ENCODE measurements at places on chromosomes 16 and 17.

DNA sequence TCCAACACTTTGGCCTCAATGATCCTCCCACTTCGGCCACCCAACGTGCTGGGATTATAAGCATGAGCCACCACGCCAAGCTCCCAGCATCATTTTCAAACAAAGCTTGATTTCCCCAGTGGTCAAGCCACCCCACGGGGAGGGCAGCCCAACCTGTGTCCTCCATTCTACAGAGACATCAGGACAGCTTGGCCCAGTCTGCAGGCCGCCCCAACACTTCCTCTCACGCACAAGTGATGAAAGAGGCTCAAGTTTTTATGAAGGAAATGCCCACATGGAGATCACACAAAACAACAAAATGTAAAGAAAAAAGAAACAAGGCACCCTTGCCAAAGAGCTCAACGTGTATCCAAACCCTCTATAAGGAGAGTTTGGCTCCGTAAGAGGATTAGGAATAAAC is 112.4 kb downstream of the XYLT1 start:
- DNase-seq = no peak

GRCh38 chr17:74529243-74529642 is 2.0 kb downstream of the CD300LB start:
- no peak for DNase-seq

GRCh38 chr17:78147315-78147998 is 1.3 kb downstream of the C17orf99 start:
- DNase-seq = no peak

DNA sequence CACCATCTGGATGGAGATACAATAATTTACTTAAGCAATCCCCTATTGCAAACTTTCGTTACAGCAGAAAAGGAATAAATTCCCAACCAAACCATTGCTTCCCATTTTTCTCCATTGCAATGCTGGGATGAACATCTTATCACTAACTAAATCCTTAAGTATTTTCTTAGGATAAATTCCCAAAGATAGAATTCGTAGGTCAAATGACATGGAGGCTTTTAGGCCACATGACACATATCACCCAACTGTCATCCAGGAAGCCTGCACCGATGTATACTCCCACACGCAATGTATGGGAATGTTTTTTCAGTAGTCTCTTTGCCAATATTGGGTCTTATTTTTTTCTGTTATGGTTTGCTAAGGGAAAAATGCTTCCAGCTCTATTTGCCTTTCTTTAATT is 1.6 kb upstream of the TLCD2 start:
- no peak for DNase-seq

GRCh38 chr17:40582328-40582901 is 17.1 kb upstream of the CCR7 start:
- no peak for DNase-seq

GRCh38 chr17:18158022-18158600 is 25.5 kb upstream of the ALKBH5 start:
- DNase-seq = peak; percentile 88

GRCh38 chr17:72152387-72152929 is 31.6 kb downstream of the SOX9 start:
- DNase-seq = no peak

- no peak for DNase-seq
Measured at GRCh38 chr16:59514651-59515050, 780.5 kb upstream of the GOT2 start.

DNA sequence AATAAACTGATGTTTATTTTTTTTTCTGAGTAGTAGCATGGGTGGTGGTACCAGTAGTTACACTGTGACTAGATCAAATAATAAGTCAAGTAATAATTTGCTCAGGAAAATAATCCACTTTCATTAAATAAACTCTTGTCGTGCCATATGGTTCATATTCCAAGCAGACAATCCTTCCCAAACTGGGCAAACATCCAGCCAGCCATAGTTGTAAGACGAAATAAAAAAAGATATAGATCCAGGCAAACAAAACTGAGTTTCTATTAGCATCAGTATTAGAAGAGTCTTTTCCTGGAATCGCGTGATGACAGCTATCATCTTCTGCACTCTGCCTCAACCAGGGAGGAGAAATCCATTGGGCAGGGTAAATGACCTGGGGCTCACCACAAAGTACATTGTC is 508.4 kb upstream of the GOT2 start:
- no peak for DNase-seq

DNA sequence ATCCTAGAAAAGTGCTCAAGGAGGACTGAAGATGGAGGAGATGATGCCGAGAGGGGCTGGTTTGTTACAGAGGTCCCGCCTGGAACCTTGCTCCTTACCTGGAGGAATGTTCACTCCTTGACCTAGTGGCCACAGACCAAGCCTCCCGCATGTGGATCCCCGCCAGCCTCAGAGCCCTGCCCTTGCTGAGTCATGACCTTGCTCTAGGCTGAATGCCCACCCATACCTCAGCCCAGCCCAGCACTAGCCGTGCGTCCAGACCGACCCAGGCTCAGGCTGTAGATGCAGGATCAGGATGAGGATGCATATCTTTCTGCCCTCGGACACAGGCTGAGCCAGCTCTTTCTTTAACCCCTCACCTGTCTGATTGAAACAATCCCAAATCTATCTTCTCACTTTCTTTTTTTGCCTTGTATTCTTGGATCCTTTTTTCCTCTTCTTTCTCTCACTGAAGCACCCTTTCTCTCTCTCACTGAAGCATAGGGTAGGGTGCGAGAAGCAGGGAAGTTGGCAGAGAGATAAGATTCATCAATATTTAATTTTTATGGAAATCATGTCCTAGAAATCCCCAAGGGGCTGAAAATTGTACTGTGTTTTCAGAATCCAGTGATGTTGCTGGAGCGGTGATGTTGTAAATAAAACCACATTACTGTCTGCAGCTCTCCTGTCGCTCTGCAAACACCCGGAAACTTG is 34.9 kb downstream of the WSCD1 start:
- no peak for DNase-seq

GRCh38 chr16:25087761-25088160 is 23.8 kb upstream of the LCMT1 start:
- no peak for DNase-seq

GRCh38 chr17:57281887-57282286 is 25.6 kb downstream of the MSI2 start:
- DNase-seq = no peak

GRCh38 chr17:39699818-39700147 is at the start of gene ERBB2:
TSS of gene ERBB2 (plus strand) at chr17:39700064. CDS start at chr17:39700239, 175 bp downstream.
- DNase-seq = no peak

GRCh38 chr16:30457743-30458560 is 12.3 kb upstream of the SEPHS2 start:
- no peak for DNase-seq

DNA sequence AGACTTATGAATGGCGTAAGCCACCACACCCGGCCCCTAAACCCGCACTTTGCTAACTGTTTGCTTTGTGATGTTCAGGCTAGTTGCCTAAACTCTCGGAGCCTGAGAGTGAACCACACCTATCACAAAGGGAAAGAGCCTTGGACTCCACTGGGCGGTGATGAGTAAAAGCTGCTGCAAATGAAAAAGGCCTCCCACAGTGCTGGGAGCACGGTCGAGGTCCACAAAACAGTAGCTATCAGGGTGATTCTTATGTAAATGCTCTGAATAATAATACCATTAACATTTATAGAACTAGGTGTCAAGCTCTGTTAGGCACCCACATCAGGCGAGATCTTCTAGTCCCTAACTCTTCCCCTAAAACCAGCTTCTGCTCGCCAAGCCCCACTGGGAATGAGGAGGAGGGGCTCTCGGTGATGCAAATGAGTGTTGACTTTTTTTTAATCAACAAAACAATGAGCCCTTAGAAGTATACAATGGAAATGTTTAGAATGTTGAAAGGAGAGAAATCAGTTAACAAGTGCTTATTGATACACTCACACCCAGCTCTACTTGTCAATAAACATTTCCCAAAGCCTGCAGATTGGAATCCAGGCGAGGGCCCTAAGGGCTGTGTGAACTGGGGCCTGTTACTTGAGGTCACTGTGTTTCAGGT is 19.8 kb downstream of the FBRS start:
- no peak for DNase-seq

DNA sequence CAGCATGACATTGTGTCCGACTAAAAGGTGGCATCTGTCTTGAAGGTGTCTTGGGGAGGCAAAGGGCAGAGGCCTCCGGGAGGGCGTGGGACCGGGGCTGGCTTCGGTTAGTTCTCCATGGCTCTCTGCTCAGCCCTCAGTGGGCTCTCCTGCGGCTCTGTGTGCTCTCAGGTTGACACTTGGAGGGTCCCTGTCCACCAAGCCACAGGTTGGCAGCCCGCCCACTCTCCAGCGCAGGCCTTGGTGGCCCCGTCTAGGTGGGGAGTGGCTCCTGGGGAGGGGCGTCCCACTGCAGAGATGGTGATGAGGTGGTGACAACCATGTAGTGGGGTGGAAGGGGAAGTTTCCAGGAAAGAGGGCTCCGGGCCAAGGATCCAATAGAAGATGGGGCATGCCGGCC is 31.6 kb downstream of the ADGRG5 start:
- no peak for DNase-seq

DNA sequence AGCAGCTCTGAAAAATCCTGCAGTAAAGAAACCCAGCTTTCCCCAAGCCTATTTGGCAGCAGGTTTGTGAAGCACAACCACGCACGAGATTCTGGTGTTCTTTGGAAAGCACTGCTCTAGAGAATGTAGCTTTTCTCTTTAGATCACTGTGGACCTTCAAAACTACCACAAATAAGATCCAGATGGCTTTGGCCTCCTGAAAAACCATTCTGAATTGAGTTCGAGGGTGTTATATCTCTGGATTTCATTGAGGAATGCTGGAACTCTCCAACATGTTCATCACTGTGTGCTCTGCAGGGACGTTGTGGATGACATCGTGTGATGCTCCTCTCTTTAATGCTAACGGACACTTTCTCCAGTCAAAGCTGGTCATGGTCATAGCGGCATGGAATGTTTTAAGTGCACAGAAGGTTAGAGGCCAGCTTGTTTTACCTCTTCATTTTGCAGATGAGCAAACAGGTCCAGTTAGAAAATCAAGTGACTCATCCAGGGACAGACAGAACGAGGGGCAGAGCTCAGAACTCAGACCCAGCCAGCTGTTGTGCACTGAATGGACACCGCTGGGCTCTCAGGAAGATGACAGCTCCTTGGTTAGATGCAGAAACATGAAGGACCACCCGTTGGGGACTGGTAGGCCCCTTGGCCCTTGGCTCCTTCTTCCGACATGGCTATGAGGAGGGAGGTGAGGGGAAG is 37.2 kb downstream of the CCDC42 start:
- no peak for DNase-seq

GRCh38 chr17:61574542-61575351 is 16.3 kb downstream of the NACA2 start:
- DNase-seq = no peak

DNA sequence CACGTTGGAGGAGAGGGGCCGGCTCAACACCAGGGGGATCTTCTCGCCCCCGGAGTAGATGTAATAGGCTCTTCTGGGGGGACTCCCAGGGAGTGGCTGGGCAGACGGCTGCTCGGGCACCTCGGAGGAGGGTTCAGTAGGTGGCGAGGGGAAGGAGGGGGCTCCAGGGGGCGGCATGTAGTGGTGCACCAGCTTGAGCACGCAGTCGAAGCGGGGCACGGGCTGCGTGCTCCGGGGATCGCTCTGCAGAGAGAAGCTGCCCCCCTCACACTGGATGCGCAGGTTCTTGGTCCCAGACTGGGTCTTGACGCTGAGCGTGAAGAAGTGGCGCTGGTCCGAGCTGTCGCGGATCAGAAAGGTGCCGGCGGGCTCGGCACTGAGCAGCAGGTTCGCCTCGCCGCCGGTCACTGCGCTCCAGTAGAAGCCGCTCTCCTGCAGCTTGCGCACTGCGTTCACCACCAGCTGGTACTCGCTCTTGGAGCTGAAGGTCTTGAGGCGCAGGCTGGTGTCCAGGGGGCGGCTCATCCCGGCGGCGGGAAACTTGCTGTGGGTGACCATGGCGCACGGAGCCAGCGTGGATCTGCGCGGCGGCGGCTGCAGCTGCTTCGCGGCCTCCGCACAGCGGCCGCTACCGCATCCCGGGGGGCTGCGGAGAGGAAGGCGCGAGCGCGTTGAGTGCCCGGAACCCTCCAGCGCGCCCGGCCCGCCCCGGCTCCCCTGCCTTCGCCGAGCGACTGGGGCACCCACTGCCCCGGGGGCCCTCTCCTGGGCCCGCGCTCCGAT is 1.1 kb downstream of the SOCS3 start:
- DNase-seq = no peak

- no peak for DNase-seq
Measured at GRCh38 chr17:72984145-72984925, 108.2 kb downstream of the SLC39A11 start.

- DNase-seq = no peak
Measured at GRCh38 chr17:59696682-59697277, 10.4 kb downstream of the PTRH2 start.

DNA sequence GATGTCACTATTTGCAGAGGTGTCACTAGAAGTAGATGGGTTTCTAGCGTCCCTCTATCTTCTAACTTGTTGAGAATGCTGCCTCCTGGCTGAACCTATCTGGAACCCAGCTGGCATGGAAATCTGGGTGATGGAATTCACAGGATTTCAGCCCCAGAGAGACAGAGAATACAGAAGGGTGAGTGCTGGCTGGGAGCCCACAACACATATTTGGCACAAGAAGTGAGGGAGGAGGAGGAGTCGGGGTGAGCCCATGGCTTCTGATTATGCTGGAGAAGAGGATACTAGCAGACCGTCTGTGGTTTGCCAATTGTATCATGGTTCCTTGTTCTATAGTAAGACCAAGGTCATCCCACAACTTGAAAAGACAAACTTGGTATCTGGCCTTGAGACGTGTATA is 557.8 kb upstream of the SALL1 start:
- no peak for DNase-seq

DNA sequence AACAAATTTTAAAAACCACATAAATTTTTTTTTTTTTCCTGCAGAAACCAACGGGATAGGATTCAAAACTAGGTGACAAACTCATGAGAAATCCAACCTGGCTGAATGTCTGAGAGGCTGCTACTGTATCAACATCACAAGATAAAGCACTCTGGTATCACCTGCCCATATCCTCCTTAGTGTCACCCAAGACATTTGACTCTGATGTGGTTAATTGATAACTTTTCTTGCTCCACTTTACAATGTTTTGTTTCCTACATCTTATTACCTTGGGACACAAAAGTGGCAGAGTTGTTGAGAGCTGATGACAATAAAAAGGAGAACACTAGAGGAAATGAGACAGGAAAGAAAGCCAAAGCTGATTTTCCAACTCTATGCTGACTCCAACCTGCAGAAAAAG is 4.0 kb upstream of the FBXL20 start:
- no peak for DNase-seq

- no peak for DNase-seq
Measured at GRCh38 chr16:48444574-48444973, 59.4 kb upstream of the SIAH1 start.

- no peak for DNase-seq
Measured at GRCh38 chr16:81779536-81780320, 637 bp downstream of the PLCG2 start.

- DNase-seq = no peak
Measured at GRCh38 chr17:27564463-27564862, 66.5 kb upstream of the LGALS9 start.

DNA sequence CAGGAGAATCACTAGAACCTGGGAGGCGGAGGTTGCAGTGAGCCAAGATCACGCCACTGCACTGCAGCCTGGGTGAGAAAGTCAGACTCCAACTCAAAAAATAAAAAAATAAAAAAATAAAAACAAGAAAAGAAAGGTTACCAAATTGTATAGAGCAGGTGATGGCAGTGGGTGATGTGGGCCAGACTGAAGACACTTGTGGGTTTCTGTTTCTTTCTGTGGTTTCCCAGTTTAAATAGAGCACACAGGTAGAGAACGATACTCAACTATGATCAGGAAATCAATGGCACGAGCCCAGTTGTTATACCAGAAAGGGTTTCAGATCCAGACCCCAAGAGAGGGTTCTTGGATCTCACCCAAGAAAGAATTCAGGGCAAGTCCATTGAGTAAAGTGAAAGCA is 32.6 kb downstream of the NUBP1 start:
- no peak for DNase-seq
